ENCODE measurements at places on chromosomes 6 and 20.

DNA sequence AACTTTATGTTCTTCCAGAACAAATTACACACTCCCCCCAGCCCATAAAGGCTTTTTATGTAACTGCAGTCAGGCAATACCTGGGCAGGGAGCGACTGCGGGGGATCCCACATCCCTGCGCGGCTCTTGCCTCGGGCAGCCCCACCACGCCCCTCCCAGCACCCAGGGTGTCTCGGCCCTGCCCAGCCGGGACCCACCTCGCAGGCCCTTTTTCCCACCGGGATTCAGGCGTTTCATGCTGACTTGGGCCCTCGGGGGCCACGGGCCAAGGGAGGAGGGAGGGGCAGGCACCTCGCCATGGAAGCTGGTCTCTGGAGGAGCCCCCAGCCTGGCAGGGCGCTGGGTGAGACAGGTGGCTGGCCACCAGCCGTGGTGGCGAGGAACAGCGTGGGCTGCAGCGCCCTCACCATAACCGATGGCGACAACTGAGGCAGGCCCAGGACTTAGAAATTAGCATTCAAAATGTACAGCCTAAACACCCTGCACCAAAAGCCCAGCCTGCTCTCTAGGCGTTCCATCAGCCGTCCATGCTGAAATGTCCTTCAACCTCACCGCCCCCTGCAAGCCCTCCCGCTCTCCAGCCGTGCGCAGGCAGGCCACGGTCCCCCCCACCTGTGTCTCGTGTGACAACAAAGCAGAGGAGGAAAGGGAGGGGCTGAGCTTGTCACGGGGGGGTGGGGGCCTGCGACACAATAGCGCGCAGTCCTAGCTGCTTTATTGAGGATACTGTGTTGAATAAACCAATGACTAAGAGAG, 15.1 kb upstream of the FOXC1 start:
- DNase-seq, result no peak

- DNase-seq, result no peak
These were observed 50.6 kb upstream of the LOC128125822 start for GRCh38 chr6:63521475-63522210.

- DNase-seq, result no peak
These were observed 108.0 kb upstream of the TMEM170B start for GRCh38 chr6:11429577-11429976.

DNA sequence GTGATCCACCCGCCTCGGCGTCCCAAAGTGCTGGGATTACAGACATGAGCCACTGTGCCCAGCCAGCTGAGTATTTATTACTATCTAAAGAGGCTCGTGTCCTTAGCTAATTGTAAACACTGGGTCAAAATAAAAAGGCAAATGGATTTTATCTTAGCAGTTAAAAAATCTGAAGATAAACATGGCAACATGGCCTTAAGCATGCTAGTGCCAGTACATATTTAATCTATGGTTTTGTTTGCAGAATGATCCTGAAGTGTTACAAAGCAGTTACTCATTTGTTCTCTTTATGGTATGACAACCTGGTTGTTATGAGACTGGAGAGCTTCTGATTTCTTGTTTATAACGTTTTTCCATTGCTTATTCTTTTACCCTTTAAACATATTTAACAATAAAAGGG, 3.9 kb upstream of the KIAA0408 start:
- no peak for DNase-seq

GRCh38 chr6:10659699-10660348, 34.6 kb downstream of the C6orf52 start:
- no peak for DNase-seq

DNA sequence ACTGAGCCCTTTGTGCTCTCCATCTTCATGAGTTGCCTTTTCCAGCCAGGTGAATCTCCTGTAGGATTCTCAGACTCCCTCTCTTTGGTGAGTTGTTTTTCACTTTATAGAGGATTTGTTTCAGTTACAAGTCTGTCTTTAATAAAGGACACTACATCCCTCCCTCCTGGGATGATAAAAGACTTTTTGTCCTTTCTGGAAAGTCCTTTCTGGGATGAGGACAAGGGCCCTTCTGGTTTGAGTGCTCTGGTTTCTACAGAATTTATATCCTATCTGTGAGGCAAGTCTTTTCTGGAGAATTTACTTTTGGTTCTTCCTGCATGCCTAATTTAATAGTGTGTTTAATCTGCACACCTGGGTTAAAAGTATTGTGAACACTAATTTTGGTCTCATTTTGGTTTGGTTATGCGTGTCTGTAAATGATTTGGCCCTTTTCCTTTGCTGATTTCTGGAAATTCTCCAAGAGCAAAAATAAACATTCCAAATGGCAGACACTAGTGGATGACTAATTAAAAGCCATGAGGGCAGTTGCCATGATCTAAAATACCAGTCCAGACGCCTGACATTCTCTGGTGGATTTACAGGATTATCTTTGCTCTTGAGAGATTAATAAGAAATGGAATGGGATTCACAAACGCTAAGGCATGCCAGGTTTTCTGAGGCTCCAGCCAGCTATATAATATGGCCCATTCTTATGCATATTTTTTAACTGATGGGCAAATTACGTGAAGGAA, 44.8 kb downstream of the TCP11 start:
- DNase-seq, result no peak

- DNase-seq, result no peak
These were observed 53.3 kb downstream of the MYO6 start for GRCh38 chr6:75802366-75802765.

DNA sequence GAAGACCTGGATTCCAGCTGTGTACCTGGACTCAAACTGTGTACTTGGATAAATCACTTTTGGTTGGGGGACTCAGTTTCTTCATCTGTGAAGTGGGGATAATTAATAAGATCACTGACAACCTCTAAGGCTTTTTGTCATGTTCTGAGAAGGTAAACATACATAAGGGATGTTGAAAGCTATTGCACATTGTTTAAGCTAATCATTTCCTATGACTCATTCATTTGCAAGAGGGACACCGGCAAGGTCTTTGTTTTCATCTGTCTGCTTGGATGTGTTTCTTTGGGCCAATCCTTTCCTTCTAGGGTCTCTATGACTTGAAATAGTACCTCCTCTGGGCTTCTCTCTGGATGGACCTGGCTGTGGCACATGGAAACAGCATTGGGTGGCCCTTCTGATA, 6.8 kb downstream of the PROKR2 start:
- DNase-seq, result no peak
